ENCODE measurements at places on chromosomes 2 and 18.

DNA sequence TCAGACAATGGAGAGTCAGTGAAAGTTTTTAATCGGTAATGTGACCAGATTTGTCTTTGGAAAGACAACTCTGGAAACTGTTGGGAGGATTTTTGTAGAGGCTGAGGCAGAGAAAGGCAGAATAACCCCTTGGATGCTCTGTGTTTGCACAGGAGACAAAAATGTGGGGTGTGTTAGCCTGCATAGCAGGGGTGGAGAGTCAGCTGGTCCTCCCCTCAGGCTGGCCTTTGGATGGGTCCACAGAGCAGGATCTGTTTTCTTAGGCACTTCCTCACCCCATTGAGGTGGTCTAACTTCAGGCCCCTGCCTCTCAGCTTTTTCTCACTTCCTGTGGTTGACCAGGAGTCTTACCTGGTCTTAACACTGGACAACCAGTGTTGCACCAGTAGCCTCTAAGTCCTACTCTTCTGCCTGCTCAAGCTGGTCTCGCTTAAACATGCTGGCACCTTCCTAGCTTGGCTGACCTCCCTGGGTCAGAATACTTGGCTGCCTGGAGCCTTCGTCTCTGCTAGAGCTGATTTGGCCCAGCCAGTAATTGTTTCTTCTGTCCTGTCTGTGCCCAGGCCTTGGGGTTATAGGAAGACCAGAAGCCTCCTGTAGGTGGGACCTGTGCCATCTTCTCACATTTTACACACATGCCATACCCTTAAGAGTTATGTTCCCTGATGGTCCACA lies 259.8 kb upstream of the RASGRP3 start:
- no peak for DNase-seq

DNA sequence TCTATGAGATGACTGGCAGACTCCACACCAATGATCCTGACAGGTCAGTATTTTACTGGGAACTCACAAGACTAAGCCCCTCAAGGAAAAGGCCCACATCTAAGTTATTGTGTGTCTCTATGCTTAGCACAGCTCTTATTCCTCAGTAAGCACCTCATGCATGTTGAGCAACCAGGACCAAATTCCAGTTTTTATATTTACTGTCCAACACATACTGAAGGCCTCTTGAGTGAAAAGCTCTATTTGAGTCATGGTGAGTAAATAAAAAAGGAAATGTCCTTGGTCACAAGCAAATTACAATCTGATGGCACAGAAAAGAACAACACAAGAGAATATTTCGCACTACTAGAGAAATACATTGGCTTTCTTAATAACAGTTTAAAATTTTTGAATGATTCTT lies 87.9 kb upstream of the ETAA1 start:
- DNase-seq = no peak

- peak; percentile 39 for DNase-seq
These were observed 222.3 kb downstream of the SH3RF3 start for GRCh38 chr2:109351164-109351756.

GRCh38 chr2:99414566-99414965 lies 75.3 kb downstream of the REV1 start:
- DNase-seq = no peak

GRCh38 chr18:58766164-58766563 lies 94.9 kb downstream of the MALT1 start:
- no peak for DNase-seq

- DNase-seq = peak; percentile 52
These were observed 194.5 kb upstream of the LRRTM1 start for GRCh38 chr2:80499095-80499494.

- peak; percentile 61 for DNase-seq
These were observed 575 bp downstream of the HSPD1 start for GRCh38 chr2:197498937-197499593.

- DNase-seq = peak; percentile 51
These were observed 118.7 kb downstream of the ZFP36L2 start for GRCh38 chr2:43107679-43108078.

DNA sequence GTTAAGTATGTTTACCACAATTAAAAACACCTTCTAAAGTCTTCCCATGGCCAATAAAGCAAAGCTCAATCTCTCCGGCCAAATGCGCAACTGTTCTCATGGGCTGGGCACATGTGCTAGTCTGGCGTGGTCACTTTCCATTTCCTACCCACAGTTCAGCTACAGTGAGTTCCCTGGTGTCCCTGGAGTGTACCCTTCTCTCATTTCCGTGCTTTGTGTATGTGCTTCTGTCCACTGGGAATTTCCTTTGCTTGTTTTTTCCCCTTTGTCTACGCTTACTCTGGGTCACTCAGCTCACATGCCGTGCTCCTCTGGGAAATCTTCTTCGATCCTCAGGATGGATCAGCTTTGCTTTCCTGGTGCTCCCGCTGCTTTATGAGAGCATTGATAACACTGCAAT lies 69.6 kb upstream of the GYPC start:
- DNase-seq = no peak

- DNase-seq = peak; percentile 55
These were observed 713 bp downstream of the ATOH8 start for GRCh38 chr2:85754313-85755095.

DNA sequence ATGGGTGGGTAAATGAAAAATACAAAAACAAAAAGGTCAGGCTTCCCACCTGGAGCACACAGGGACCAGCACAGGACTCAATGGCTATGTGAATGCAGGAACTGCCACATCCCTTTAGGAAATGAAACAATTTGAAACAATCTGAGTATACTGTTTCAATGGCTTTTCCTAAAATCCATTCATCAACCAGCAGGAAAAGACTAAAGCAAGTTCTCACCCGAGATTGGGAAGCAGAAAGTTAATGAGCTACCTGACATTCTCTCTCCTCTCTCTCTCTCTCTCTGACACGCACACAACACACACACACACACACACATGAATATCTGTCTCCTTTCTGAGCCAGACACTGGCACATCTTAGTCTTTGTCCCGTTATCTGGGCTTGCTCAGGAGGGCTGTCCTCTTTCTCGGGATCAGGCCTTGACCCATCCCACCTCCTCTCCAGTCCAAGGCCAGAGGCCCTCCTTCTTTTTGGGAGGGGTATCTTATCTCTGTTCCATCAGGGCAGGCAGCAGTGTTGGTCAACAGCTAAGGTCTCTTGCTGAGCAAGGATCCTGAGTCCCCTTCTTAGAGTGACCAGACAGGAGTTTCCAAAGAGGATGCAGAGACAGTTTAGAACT lies 11.6 kb upstream of the LRRFIP1 start:
- no peak for DNase-seq

DNA sequence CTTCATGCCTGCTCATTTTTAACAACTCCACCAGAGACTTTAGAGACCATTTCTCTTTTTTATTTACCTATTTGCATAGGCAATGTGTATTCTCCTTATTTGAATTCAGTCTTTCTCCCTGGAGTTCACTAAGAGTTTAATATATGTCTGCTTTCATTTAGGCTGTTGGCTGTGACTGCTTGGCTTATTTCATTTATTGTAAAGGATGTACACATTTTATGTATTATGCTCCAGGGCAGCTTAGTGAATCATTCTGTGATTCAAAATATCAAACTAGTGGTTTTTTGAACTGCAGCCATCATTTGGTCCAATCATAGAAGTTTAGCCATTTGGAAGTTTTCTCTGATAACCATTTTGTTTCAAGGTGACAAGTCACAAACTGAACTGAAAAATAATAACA lies 229.6 kb downstream of the LPIN1 start:
- DNase-seq = no peak

DNA sequence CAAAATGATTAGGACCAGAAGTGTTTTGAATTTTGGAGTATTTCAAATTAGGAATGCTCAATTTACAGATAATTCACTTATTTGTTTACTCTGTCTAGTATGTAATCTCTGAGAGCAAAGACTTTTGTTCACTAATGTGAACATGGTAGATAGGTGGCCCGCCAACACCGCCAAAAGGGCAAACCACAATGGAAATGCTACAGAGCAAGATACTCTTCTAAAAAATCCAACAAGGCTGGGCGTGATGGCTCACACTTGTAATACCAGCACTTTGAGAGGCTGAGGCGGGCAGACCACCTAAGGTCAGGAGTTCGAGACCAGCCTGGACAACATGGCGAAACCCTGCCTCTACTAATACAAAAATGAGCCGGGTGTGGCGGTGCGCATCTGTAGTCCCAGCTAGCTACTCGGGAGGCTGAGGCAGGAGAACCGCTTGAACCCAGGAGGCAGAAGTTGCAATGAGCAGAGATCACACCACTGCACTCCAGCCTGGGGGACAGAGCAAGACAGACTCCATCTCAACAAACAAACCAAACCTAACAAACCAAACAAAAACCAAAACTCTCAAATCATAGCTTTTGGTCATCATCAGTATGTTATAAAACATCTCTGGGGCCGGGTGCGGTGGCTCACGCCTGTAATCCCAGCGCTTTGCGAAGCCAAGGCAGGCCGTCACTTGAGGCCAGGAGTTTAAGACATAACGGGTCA lies 2.4 kb downstream of the CCT4 start:
- peak; percentile 24 for DNase-seq

- no peak for DNase-seq
These were observed 143.0 kb upstream of the SOX11 start for GRCh38 chr2:5548991-5549715.

- DNase-seq = peak; percentile 9
These were observed 9.5 kb upstream of the SATB2 start for GRCh38 chr2:199467066-199467822.

- DNase-seq = no peak
These were observed 14.5 kb downstream of the SMAD2 start for GRCh38 chr18:47915930-47916329.

DNA sequence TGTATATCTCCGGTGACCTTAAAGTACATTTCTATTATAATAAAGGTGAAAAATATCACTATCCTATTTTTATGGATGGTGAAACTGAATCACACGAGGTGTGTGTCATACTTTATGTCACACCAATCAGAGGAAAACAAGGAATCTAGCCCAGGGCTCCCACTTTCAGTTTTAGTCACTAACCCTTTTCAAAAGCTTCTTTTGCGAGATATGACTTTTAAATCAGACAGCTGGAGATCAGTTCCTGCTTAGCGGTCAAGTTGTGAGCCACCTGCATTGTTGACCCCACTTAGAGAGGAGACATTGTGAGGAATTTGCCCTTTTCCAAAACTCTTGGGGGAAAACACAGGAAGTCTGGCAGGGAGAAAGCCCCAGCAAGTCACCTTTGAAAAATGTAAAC lies 70.5 kb downstream of the CPS1 start:
- DNase-seq = no peak

DNA sequence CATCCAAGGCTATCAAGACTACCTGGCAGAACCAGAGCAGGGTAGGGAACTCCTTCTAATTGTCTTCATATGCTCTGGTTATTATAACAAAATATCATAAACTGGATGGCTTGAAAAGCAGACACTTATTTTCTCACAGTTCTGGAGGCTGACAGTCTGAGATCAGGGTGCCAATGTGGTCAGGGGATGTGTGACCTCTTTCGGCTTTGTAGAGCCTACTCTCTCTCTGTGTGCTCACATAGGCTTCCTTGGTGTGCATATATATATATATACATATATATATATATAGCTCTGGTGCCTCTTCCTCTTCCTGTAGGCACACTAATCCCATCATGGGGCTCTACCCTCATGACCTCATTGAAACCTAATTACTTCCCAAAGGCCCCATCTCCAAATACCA lies 101.6 kb downstream of the ARL6IP6 start:
- no peak for DNase-seq

DNA sequence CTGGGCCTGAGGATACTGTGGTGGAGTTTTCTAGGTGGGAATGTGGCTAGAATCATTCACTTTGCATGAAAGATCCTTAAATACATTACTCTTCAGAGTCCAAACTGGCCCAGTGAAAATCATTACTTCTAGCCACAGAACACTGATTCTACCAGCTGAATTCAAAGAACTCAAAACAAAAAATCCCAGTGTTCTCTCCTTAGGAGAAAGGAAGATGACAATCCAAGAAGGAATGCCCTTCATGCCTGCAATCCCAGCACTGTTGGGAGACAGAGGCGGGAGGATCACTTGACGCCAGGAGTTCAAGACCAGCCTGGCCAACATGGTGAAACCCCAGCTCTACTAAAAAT lies 35.2 kb downstream of the FAM228A start:
- DNase-seq = no peak

DNA sequence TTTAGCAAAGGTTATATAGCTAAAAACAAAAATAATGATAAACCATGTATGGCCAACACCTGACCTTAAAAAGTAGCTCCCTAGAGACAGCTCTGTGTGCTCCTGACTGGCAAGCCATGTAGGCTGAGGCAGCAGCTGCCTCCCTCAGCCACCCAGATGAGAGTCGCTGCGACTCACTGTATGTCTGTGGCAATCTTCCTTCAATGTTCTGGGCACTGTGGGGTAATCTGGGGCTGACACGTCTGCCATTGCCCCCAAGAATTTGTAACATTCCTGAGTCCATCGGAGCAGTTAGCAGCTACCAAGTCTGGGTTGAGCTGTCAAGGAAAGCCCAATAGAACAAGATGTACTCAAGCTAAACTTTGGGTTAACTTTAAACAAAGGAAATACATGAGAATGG lies 106.4 kb upstream of the DAPL1 start:
- no peak for DNase-seq

GRCh38 chr2:186345745-186346144 lies 140.3 kb upstream of the ZC3H15 start:
- DNase-seq = no peak

DNA sequence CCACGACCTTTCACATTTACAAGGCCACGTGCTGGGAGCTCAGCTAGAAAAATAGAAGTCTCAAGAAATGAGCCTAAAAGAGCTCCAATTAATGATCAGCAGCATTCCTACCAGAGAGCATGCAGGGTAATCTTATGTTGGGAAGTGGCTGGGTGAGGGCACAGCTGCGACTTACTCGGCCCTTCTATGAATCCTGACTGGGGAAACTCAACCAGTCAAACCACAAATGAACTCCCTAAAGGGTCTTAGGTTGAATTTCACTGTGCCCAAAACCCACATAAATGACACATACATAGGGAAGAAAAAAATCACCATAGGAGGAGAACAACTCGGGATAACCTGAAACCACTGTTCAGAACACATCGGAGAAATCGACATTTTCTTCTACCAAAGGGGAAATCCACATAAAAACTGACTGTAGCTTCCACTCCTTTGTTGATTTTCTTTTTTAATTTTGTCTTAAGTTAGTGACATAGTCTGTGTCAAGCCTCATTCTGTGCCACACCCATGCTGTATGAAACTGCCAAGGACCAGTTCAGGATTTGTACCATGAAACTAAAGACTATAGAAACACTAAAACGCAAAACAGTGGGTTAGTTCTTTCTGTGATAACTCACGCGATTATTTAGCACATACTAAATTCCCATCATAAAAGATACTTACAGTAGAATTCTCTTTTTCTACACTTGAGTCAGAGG lies 54.7 kb downstream of the UXS1 start:
- DNase-seq = no peak

- DNase-seq = no peak
These were observed 5.6 kb upstream of the SP9 start for GRCh38 chr2:174328961-174329715.

DNA sequence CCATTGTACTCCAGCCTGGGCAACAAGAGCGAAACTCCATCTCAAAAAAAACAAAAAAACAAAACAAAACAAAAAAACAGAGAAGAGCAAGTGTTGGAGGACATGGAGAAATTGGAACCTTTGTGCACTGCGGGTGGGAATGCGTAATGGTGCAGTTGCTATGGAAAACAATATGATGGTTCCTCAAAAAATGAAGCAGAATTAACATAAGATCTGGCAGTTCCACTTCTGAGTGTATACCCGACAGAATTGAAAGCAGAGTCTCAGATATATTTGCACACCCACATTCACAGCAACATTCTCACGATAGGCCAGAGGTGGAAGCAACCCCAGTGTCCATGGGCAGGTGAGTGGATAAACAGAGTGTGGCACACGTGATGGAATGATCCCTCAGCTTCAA lies 11.0 kb upstream of the RALB start:
- DNase-seq = peak; percentile 55

GRCh38 chr2:205408696-205409095 lies 273.6 kb upstream of the NRP2 start:
- DNase-seq = no peak
